ENCODE measurements at places on chromosomes 7 and 10.

DNA sequence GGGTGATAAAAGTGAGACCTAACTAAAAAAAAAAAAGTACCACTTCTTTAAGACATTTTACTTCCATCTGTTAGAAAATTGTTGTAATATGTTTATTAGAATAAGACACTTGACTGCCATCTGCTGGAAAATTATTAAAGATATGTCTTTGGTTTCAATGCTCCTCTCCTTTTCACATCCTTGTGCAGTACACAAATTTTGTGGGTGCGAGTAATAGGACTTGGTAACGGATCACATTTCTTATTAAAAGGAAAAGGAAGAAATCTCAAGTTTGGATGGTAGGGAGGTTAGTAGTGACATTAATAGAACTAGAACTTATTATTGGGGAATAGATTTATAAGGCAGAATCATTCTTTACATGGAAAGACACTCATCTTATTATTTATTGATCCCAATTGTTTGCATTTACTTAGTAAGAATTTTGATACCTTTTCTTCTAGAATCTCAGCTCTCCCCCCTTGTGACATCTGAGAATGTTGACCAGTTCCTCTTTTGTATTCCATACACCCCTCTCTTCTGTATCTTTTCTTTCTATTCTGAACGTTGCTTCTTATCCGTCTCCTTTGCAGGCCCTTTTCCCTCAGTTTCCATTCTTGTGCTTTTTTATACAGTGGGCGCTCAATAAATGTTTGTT, 43.0 kb upstream of the RPA3 start:
- no peaks in the 10 kb centered on the region for H3K4me1 ChIP-seq
- H3K4me3 ChIP-seq, result peak overlapping the region; percentile 46
- no peak for DNase-seq
- H3K27me3 ChIP-seq, result no peaks in the 10 kb centered on the region
- H3K36me3 ChIP-seq, result no peaks in the 10 kb centered on the region
- peak overlapping the region; percentile 23 for H3K27ac ChIP-seq

- H3K27ac ChIP-seq, result no peak overlapping the region
- no peaks in the 10 kb centered on the region for H3K36me3 ChIP-seq
- DNase-seq, result no peak
Observed at GRCh38 chr7:48255046-48255445, 83.8 kb downstream of the ABCA13 start.

DNA sequence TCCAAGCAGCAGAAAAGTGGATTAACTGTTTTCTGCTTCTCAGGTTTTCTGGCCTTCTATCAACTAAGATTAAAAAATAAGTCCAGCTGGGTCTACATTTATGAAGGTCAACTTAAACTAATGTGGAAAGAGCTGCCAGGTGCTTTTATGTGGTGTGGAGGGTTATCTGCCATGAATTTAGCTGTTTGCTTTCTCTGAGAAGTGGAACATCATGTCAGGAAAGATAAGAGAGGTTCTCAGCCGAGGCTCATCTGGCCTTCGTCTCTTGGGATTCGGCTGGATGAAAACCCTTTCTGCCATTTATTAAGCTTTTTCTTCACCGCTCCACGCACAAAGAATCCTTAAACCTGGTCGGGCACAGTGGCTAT, 5.5 kb downstream of the PTPRN2 start:
- H3K4me1 ChIP-seq, result peaks cover 17% of the 10 kb centered on the region
- no peak for DNase-seq
- no peaks in the 10 kb centered on the region for H3K27me3 ChIP-seq
- no peak overlapping the region for H3K27ac ChIP-seq

GRCh38 chr10:132577350-132578003, 39.9 kb downstream of the INPP5A start:
- H3K27ac ChIP-seq, result no peak overlapping the region
- H3K4me3 ChIP-seq, result no peak overlapping the region
- peaks cover 55% of the 10 kb centered on the region for H3K4me1 ChIP-seq
- H3K36me3 ChIP-seq, result no peaks in the 10 kb centered on the region
- no peak for DNase-seq

- no peaks in the 10 kb centered on the region for H3K36me3 ChIP-seq
- no peaks in the 10 kb centered on the region for H3K27me3 ChIP-seq
- H3K27ac ChIP-seq, result no peak overlapping the region
- no peaks in the 10 kb centered on the region for H3K4me1 ChIP-seq
Observed at GRCh38 chr7:126727930-126728391, 524.8 kb downstream of the GRM8 start.

DNA sequence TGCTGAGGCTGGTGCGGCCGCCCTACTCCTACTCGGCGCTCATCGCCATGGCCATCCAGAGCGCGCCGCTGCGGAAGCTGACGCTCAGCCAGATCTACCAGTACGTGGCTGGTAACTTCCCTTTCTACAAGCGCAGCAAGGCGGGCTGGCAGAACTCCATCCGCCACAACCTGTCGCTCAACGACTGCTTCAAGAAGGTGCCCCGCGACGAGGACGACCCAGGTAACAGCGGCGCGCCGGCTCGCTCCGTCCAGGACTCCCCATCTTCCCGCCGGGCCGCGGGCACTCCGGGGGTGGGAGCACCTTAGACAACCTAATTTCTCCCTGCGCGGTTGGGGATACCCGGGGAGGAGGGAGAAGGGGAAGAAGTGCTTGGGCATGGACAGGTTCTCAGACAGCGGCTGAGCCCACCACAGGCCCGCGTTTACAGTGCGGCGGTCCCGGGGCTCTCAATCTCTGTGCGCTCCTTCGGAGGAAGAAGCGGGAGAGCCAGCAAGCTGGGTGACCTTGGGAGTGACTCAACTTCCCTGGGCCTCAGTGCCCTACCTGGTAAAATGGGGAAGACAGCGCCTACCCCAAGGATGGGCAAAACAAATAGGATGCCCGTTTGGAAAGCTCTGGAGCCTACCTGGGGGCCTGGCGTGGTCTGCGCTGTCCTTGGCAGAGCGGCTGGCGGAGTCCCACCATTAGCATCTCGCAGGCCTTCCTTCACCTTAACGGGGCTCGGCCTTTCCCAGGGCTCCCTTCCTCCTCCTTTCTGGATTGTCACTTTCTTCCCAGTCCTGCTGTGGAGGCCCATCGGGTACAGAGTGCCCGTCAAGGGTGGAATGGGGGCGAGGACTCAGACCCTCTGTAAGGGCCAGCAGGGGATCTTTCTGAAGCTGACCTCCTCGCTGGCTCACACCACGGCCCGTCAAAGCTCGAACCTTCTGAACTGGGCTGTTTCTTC, 852 bp downstream of the FOXI2 start:
- DNase-seq, result no peak
- H3K4me3 ChIP-seq, result peak overlapping the region; percentile 12
- peaks cover 3% of the 10 kb centered on the region for H3K4me1 ChIP-seq
- H3K27me3 ChIP-seq, result peaks cover 54% of the 10 kb centered on the region

DNA sequence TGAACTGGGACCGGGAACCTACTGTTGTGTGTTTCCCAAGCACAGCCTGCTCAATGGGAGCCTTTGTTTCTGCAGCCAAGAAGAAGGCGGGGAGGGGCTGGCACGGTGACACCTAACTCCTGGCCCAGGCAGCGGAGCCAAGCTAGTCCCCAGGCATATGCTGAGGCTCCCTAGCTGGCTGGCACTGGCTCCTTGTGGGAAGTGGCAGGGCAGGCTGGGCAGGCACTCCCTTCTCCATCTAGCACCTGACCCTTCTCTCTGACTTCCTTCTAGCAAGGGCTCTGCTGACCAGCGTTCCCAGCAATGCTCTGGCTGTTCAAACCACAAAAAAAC, 325.0 kb downstream of the PLXNA4 start:
- peak; percentile 73 for DNase-seq
- H3K27me3 ChIP-seq, result no peaks in the 10 kb centered on the region
- peaks cover 8% of the 10 kb centered on the region for H3K4me1 ChIP-seq
- H3K4me3 ChIP-seq, result no peak overlapping the region
- no peak overlapping the region for H3K27ac ChIP-seq
- H3K36me3 ChIP-seq, result no peaks in the 10 kb centered on the region

DNA sequence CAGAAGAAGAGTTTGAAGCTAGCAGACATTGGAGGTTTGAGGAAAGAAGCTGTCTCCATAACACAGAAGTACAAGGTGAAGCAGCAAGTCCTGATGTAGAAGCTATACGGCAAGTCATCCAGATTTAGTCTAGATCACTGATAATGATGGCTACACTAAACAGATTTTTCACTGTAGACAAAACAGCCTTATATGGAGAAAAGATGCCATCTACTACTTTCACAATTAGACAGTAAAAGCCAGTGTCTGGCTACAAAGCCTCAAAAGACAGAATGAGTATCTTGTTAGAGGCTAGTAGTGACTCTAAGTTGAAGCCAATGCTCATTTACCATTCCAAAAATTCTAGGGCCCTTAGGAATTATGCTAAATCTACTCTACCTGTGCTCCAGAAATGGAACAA, 85.1 kb downstream of the SNX13 start:
- no peak overlapping the region for H3K4me3 ChIP-seq
- H3K36me3 ChIP-seq, result peaks cover 17% of the 10 kb centered on the region
- no peak for DNase-seq
- H3K27ac ChIP-seq, result no peak overlapping the region

- no peaks in the 10 kb centered on the region for H3K36me3 ChIP-seq
- H3K27ac ChIP-seq, result peak overlapping the region; percentile 89
- DNase-seq, result no peak
Observed at GRCh38 chr7:25752154-25752553, 399.8 kb upstream of the NFE2L3 start.

- no peak for DNase-seq
- no peaks in the 10 kb centered on the region for H3K36me3 ChIP-seq
- H3K4me3 ChIP-seq, result no peak overlapping the region
- no peaks in the 10 kb centered on the region for H3K27me3 ChIP-seq
- no peak overlapping the region for H3K27ac ChIP-seq
- no peaks in the 10 kb centered on the region for H3K4me1 ChIP-seq
Observed at GRCh38 chr7:158408318-158408920, 179.2 kb downstream of the PTPRN2 start.

DNA sequence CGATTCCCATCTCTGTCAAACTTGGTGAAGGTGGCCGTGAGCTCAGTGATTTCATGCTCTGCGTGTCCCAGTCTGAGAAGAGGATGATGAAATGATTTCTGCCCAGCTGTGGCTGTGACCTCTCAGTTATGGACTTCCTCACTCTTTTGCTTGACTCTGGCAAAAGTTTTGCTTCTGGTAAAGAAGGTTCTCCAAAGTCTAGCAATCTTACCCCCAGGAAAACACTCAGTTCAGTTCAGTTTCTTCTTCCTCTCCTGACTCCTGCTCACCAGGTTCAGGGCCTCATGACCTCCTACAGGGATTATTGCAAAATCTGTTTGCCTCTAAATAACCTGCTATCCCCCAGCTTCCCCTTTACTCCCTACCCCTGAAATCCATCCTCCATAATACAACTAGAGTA, 4.9 kb upstream of the BLOC1S2 start:
- no peaks in the 10 kb centered on the region for H3K36me3 ChIP-seq
- no peaks in the 10 kb centered on the region for H3K27me3 ChIP-seq
- no peak overlapping the region for H3K27ac ChIP-seq
- H3K4me1 ChIP-seq, result peaks cover 7% of the 10 kb centered on the region
- H3K4me3 ChIP-seq, result no peak overlapping the region

GRCh38 chr10:30434273-30435072, 489 bp downstream of the MAP3K8 start:
- peak overlapping the region; percentile 98 for H3K27ac ChIP-seq
- peaks cover 64% of the 10 kb centered on the region for H3K4me1 ChIP-seq
- no peaks in the 10 kb centered on the region for H3K27me3 ChIP-seq
- peaks cover 8% of the 10 kb centered on the region for H3K36me3 ChIP-seq
- peak overlapping the region; percentile 87 for H3K4me3 ChIP-seq

- no peak overlapping the region for H3K27ac ChIP-seq
- H3K36me3 ChIP-seq, result no peaks in the 10 kb centered on the region
- no peaks in the 10 kb centered on the region for H3K27me3 ChIP-seq
- no peaks in the 10 kb centered on the region for H3K4me1 ChIP-seq
- no peak for DNase-seq
Observed at GRCh38 chr10:17576768-17577167, 40.4 kb downstream of the HACD1 start.

GRCh38 chr7:1227071-1227804, 5.4 kb upstream of the UNCX start:
- H3K36me3 ChIP-seq, result no peaks in the 10 kb centered on the region
- no peak overlapping the region for H3K4me3 ChIP-seq
- H3K4me1 ChIP-seq, result no peaks in the 10 kb centered on the region

DNA sequence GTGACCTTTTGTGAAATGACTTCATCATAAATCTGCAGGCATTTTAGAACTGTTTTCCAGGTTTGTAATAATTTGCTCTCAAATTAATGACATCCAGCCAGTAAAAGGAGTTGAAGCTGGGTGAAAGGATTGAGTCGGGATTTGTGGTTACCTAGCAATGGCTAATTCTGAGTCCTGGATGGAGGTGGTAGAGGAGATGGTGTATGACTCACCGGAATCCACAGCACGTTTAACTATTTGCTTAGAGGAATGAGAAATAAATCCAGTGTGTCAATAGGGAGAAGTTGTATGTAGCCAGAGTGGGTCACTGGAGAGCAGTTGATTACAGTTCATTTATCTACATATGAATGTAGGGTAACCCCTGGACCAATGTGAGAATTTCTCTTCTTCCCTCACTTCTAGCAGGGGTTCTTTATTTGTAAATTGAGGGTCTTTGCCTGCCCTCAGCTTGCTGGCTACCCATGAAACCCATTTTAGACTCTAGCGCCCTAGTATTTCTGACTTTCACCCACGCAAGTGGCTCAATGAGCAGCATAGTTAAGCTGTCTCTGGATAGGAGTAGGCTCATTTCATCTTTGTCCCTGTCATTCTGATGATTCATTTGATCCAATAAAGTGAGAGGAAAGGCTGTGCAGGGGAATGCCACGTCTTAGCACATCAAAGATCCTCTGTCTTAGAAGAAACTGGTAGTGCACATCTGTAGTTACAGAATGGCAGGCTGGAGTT, 547.8 kb downstream of the SORCS3 start:
- DNase-seq, result no peak
- H3K36me3 ChIP-seq, result no peaks in the 10 kb centered on the region
- H3K27ac ChIP-seq, result no peak overlapping the region

GRCh38 chr7:23004247-23004520, 9.7 kb downstream of the HYCC1 start:
- peak overlapping the region; percentile 53 for H3K27ac ChIP-seq
- H3K36me3 ChIP-seq, result no peaks in the 10 kb centered on the region
- no peak for DNase-seq
- H3K4me1 ChIP-seq, result no peaks in the 10 kb centered on the region
- H3K27me3 ChIP-seq, result no peaks in the 10 kb centered on the region

GRCh38 chr7:33395340-33395739, 266.0 kb downstream of the BBS9 start:
- H3K27me3 ChIP-seq, result no peaks in the 10 kb centered on the region
- no peak for DNase-seq
- H3K4me3 ChIP-seq, result no peak overlapping the region
- H3K4me1 ChIP-seq, result no peaks in the 10 kb centered on the region
- H3K27ac ChIP-seq, result no peak overlapping the region

- H3K27me3 ChIP-seq, result no peaks in the 10 kb centered on the region
- DNase-seq, result peak; percentile 51
- H3K4me1 ChIP-seq, result no peaks in the 10 kb centered on the region
Observed at GRCh38 chr7:91656541-91657482, 223.7 kb downstream of the MTERF1 start.

GRCh38 chr7:44634839-44635591, 28.6 kb downstream of the OGDH start:
- no peaks in the 10 kb centered on the region for H3K27me3 ChIP-seq
- no peak for DNase-seq
- peaks cover 2% of the 10 kb centered on the region for H3K36me3 ChIP-seq
- peaks cover 4% of the 10 kb centered on the region for H3K4me1 ChIP-seq

Data from tibial artery (tissue), 4 donors.